ENCODE measurements at places on chromosomes 12 and 14.

- DNase-seq = no peak
These were observed 19.8 kb downstream of the ACAD10 start for GRCh38 chr12:111705672-111706071.

GRCh38 chr14:61287196-61287595 lies 6.1 kb upstream of the TMEM30B start:
- DNase-seq = no peak

GRCh38 chr12:55687746-55688145 lies 20.0 kb downstream of the ITGA7 start:
- DNase-seq = no peak

DNA sequence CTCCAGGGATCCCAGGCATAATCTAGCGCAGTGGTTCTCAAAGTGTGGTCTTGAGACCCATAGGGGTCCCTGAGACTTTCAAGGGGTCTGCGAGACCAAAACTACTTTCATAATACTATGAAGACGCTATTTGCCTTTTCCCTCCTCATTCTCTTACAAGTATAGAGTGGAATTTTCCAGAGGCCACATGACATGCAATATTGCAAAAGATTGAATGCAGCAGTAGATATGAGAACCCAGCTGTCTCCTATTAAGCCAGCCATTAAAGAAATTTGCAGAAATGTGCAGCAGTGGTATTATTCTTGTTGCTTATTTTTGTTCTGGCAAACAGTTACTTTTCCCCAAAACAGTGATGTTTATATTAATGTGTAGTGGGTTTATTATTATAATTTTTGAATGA lies 62.8 kb downstream of the VWF start:
- DNase-seq = no peak

- peak; percentile 49 for DNase-seq
These were observed 364.5 kb downstream of the PDZRN4 start for GRCh38 chr12:41552588-41552987.

- no peak for DNase-seq
These were observed 89.9 kb downstream of the TBX5 start for GRCh38 chr12:114316076-114316475.

DNA sequence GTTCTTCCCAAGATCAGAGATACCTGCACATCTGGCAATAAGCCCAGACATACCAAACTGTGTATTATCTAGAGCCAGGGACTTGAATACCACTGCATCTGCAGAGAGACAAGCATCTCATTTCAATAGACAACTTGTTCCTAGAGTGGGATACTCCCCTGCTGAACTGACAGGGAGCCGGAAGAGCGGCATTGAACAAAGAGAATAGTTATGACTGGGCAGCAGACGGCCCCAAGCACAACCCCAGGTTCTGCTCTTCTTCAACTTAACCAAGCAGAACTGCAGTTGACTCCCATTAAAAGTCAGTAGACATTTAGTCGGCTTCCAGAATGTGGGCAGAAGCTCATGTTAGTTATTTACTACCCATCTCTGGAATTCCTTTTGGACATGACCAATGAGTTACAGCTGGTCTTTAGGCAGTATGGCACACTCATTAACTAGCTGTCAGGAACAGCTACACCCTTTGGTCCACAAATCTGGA lies 112.9 kb downstream of the HMGA2 start:
- no peak for DNase-seq

- no peak for DNase-seq
These were observed 4.9 kb upstream of the MAX start for GRCh38 chr14:65107200-65107599.

GRCh38 chr12:11601647-11602046 lies 47.8 kb upstream of the ETV6 start:
- DNase-seq = no peak

- no peak for DNase-seq
These were observed 89.1 kb downstream of the BBS10 start for GRCh38 chr12:76259106-76259505.

DNA sequence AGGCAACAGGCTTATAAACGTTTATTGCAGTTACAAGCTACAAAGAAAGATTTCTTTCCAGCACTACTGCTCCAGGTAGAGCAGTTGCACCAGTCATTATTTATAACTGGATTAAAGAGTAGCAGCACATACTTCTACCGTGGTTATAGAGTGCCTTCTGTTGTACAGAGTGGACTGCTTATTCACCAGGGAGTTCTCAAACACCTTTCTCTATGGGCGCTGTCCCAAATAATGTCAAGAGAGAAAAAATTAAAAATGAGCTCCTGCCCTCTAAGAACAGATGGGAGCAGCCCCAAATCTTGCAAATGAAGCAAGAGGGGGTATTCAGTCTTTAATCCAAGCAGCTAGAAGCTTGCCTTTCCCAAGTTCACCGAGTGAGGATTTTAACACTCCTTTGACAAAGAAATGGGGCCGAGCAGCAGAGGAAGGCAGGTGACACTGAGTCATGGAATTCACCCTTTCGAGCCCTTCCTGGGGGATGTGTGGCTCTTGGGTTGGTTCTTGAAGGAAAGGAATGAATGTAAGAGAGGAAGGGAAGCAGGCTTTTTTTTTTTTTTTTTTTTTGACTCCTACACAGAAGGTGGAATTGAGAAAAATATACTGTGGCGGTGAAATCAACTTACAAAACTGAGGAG lies 181.2 kb downstream of the PRKCH start:
- no peak for DNase-seq

DNA sequence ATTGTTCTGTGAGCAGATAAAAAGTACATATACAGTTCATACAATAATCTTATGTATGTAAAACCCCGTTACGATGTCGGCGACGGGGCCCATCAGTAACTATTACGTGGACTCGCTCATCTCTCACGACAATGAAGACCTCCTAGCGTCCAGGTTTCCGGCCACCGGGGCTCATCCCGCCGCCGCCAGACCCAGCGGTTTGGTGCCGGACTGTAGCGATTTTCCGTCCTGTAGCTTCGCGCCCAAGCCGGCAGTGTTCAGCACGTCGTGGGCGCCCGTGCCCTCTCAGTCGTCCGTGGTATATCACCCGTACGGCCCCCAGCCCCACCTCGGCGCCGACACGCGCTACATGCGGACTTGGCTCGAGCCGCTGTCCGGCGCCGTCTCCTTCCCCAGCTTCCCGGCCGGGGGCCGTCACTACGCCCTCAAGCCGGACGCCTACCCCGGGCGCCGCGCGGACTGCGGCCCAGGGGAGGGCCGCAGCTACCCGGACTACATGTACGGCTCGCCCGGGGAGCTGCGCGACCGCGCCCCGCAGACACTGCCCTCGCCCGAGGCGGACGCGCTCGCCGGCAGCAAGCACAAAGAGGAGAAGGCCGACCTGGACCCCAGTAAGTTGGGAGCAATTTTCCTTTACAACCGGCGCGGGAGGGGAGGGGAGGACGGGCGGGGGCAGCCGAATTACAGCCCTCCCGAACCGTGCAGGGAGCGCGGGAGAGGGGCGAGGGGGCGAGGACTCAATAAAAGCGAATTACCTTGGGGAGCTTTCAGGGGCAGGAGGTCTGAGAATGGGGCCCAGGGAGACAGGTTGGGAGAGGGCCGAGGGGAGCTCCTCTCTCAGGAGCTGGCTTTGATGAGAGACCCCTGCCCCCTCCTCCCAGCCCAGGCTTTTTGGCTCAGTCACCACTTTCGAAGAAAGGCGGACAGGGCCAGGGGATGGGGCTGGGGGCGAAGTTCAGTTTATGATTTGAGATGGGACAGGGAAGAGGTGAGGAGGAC lies at the start of gene HOXC9:
TSS of gene HOXC9 (plus strand) at position 46 of the 999 bp plus-strand sequence. CDS start at position 74, 28 bp downstream.
- peak; percentile 14 for DNase-seq

DNA sequence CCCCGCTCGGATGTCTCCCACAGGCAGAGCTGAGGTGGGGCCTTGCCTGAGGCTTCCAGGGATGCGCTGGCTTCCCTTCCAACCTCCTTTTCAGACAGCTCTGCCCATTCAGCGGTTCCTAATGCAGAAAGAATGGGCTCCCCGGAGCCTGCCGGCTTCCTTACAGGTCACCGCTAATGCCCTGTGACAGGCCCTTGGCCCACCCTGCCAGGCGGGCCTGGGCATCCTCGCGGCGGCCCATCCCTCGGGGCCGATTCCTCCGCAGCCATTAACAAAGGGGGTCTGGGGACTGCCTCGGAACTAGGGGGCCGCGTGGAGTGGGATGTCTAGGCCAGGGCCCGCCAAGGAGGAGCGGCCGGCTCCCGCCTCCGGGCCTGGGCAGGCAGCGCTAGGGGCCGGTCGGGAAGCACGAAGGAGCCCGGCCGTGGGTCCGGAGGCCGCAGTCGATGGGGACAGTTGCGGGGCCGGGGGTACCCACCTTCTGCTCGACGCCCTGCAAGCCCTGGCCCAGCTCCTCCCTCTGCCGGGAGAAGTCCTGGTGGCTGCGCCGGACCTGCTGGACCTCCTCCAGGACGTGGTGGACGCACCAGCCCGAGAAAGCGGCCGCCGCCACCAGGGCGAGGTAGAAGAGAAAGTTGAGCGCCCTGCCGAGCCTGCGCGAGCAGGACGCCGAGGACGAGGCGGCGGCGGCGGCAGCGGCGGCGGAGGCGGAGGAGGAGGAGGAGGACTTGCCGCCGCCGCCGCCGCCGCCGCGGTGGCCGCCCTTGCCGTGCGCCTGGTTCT lies 738 bp downstream of the CKAP4 start:
- no peak for DNase-seq

DNA sequence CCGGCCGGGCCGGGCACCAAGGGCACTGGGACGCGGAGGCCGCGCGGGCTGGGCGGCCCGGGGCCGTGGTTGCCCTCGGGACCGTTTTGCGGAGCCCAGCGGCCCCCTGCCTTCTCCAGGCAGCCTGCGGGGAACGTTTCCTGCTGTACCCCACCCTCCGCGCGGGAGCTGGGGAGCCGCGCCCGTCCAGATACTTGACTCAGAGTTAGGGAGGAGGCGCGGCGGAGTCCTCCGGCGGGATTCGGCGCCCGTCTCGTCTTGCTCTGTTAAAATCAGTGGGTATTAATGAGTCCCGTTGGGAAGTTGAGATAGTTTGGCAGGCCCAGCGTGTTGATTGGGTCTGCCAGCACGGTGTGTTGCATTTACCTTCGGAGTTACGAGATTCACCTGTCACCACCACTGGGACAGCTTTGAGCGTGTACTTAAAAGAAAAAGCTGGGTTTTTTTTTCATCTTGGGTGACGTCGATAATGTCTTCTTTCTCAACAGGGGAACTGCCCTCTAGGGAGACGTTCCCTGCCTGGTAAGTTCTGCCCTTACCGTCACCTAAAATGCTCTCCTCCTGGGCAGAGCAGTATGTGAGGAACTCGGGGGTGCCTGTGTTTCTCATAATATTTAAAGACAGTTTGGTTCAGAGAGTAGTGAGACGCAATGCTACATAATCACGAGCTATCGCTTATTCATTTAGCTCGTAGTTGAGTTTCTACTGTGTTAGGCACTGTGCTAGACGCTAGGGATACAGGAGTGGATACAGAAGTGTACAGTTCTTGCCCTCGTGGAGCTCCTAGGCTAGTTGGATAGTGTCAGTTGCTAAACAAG lies 596 bp downstream of the DLST start:
- no peak for DNase-seq

GRCh38 chr14:58287607-58288042 lies 10.7 kb upstream of the ARID4A start:
- DNase-seq = no peak

DNA sequence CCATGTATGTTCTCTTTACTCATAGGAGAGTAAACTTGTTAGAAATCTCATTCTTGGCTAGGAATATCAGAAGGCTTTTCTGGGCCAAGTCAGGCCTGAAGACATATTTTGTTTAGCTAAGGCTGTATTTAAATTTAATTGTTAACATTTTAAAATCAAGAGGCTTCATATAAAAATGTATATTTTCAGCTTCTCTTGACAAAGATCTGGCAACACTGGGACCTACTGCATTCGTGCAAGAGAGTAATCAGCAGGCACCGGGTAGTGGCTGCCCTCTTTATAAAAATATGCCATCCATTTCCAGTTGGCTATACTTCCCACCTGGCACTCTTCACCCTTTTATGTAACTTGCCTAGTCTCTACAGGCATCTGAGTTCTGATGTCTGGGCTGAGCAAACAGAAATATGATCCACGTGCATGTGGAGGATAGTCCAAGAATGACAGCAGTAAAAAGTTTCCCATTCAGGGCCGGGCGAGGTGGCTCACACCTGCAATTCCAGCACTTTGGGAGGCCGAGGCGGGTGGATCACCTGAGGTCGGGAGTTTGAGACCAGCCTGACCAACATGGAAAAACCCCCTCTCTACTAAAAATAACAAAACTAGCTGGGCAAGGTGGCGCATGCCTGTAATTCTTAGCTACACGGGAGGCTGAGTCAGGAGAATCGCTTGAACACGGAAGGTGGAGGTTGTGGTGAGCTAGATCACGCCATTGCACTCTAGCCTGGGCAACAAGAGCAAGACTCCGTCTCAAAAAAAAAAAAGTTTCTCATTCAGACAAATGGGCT lies 2.0 kb upstream of the SOS2 start:
- no peak for DNase-seq

GRCh38 chr12:123485756-123486155 lies 27.8 kb downstream of the SNRNP35 start:
- DNase-seq = no peak

GRCh38 chr12:16076557-16076956 lies 165.4 kb downstream of the DERA start:
- DNase-seq = peak; percentile 64

- no peak for DNase-seq
These were observed 305.5 kb downstream of the CEP128 start for GRCh38 chr14:80636071-80636470.

GRCh38 chr12:106644335-106645073 lies 61.7 kb downstream of the RFX4 start:
- no peak for DNase-seq

DNA sequence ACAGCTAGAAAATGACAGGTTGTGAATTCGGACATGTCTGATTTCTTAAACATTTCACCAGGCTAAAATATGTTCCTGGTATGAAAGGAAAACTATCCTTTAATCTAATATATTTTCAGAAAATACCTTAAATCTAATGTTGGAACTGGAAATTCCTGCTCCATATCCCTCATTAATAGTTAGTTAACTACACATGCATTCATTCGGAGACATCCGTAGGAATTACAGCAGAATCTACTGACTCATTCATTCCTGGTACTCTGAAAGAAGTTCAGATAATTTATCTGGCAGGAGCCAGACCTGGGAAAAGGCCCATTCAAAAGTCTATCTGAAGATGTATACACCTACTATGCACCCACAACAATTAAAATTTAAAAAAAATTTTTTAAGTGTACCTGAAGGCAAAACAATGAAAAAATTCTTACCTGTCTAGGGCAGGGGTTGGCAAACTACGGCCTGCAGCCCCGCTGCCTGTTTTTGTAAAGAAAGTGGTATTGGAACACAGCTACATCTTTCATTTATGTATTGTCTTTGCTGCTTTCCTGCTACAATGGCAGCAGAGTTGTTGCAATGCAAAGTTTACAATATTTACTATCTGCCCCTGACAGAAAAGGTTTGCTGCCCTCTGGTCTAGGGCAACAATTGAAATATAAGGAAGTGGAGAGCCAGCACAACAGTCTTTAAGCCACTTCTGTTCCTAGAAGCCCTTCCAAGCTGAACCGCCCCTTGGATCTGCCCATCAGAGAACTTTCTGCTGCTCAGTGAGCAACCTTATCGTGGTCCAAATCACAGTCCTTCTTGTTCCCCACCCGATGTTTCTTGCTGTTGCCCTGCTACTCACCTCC lies 17.9 kb upstream of the NFYB start:
- DNase-seq = no peak

Data from NCI-H748 treated with DMSO at 0.1 percent for 48 hours (cell line).